ENCODE measurements at places on chromosomes 6 and 20.
A peak's percentile ranks its signal among the peaks of the same experiment; 100 is the strongest.

GRCh38 chr6:157659536-157660271 lies 163.3 kb upstream of the SNX9 start:
- no peak for DNase-seq

DNA sequence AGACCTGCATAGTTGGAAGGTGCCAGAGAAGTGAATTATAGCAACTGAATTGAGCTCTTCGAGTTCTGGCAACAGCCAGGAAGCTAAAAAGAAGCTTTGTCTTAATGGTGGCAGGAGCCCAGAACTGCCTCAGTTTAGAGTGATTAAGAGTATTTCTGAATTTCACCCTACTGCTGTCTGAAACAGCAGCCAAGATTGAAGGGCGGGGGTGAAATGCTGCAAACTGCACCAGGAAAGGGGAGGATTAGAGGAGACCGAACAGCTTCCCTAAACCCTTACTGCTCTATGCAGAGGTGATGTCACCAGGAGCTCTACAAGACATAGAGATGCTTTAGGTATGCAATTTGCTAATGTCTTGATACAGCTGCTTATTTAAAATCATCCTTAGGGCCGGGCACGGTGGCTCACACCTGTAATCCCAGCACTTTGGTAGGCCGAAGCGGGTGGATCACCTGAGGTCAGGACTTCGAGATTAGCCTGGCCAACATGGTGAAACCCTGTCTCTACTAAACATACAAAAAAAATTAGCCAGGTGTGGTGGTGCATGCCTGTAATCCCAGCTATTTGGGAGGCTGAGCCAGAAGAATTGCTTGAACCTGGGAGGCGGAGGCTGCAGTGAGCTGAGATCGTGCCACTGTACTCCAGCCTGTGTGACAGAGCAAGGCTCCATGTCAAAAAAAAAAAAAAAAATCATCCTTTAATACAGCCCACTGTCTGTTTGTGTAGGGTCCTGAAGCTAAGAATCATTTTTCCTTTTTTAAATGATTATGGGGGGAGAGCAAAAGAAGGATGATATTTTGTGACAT lies 91.7 kb upstream of the IYD start:
- no peak for DNase-seq

DNA sequence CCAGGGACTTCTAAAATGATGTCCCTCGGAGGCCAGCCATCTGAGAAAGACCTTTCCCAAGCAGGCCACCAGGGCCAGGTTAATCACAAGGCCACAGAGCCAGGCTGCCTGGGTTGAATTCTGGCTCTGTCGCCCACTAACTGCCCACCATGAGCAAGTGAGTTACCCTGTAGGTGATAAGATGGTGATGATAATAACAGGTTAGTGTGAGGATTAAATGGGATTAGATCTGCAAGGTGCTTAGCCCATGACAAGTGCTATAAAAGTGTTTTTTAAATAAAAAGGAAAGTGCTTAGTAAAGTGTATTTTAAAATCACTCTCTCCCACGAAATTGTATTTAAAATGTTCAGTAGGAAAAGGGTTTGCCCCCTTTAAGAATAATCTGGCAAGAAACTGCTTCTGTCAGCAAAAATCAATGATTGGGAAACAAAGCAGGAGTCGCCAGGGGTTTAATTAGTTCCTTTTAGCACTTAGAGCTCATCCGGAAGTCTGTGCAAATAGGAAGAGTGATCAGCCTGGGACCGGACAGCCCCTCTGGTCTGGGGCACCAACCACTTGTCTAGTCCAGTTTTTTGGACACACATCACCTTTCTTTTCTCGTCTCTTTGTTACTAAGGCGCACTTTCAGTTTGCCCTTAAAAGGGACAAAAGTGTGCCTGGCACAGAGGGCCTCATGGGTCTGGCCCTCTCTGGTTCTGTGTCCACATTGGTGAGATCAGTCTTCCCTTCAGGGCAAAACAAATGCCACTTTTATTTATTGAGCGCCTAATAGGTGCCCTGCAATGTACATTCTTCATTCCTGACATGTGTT lies 150.4 kb downstream of the GRM4 start:
- DNase-seq: no peak

DNA sequence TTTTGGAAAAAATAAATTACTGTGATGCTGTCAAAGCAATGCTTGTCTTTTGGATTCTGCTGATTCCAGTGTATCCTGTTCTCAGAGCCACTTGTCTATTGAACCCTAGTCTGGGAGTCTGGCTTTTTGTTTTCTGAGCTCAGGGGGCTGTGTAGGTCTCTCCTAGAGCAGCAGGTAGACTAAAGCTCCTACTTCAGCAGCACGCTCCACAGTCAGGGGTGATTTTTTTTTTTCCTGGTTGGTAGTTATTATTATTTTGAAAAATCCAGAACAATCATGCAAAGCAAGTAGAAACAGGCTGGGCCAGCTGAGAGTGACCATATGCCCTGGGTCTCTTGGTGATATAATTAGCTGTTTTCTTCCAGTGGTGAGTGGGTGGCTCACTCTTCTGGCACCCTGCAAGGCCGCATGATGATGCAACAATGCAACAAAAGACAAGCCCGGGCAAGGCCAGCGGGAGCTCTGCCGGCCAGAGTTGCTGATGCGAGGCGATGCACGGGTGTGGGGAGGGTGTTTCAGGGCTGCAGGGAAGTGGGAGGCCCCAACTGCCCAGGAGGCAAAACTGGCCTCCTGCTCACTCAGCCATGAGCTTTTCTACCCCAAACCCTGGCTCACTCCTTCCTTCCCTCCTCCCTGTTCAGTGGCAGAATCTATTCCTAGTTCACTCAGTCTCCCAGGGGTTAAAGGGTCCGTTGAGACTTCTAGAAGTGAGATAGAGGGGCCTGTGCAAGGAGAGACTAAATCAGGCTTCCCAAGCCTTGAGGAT lies 11.5 kb upstream of the CDKN1A start:
- DNase-seq: no peak

DNA sequence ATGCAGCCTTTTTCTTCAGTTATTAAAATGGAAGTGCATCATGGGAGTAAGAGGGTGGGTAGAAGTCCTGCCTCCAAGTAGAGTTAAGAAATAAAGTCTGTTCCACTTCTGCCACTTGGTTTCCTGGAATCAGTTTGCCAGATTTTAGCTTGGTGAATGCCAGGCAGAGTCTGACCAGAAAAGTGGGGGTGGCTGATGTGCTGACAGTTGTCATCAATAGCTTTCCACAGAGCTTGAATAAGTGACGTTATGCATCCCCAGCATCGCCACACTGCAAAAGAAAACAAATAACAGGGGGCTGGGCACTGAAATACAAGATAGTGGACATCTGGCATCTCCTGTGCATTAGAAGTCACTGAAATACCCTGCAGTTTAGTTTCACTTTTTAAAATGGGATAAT lies 30.8 kb upstream of the CEP162 start:
- DNase-seq: no peak

DNA sequence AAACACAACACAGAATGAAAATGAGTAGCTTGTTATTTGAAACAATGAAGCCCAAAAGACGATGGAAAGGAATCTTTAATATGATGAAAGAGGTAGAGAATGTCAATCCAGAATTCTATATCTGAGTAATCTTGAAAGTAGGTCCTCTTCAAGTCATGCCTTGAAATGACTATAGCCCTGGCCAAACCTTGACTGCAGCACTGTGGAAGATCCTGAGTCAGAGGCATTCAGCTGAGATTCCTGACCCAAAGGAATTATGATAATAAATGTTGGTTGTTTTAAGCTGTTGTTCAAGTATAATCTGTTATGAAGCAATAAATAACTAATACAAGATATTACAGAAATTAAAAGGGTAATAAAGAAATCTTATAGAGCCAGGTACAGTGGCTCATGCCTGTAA lies 64.8 kb downstream of the IBTK start:
- DNase-seq: no peak

- no peak for DNase-seq
These were observed 17.8 kb downstream of the HLA-B start for GRCh38 chr6:31339210-31339609.

GRCh38 chr6:148323344-148323743 lies 19.3 kb upstream of the SASH1 start:
- DNase-seq: no peak

- peak; percentile 4 for DNase-seq
These were observed 44.4 kb downstream of the DTD1 start for GRCh38 chr20:18632196-18632789.

DNA sequence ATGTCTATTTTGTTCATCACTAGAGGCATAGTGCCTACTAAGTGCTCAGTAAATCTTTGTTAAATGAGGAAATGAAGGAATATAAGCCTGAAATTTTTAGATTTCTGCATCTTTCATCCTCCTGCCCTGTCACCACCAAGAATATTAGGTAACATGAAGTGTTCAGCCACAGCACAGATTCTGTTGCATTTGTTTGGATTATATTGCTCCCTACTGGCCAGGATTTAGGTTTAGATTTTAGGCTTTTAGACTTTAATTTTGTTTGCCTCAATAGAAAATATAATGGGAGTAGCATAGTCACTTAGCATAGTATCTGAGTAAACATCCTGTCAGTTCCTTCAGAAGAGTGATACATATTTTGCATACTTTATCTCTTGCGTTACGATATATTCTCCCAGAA lies 14.2 kb downstream of the FARS2 start:
- no peak for DNase-seq

GRCh38 chr6:25747477-25747876 lies 7.1 kb upstream of the SLC17A4 start:
- DNase-seq: no peak

- DNase-seq: no peak
These were observed 3.9 kb downstream of the MAP7 start for GRCh38 chr6:136546331-136546730.

DNA sequence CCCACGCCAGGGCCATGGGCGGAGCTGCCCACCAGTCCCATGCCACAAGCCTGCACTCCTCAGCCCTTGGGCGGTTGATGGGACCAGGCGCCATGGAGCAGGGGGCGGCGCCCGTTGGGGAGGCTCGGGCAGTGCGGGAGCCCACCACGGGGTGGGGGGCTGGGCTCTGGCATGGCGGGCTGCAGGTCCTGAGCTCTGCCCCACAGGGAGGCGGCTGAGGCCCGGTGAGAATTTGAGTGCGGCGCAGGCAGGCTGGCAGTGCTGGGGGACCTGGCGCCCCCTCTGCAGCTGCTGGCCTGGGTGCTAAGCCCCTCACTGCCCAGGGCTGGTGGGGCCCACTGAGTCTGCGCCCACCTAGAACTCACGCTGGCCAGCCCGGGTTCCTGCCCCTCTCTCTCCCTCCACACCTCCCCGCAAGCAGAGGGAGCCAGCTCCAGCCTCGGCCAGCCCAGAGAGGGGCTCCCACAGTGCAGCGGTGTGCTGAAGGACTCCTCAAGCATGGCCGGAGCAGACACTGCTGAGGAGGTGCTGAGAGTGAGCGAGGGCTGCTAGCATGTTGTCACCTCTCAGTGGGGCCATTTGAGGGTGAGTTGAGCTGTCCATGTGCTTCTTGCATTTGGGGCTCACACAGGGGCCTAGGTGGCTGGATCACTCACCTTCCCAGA lies 4.0 kb downstream of the MRAP2 start:
- DNase-seq: no peak

DNA sequence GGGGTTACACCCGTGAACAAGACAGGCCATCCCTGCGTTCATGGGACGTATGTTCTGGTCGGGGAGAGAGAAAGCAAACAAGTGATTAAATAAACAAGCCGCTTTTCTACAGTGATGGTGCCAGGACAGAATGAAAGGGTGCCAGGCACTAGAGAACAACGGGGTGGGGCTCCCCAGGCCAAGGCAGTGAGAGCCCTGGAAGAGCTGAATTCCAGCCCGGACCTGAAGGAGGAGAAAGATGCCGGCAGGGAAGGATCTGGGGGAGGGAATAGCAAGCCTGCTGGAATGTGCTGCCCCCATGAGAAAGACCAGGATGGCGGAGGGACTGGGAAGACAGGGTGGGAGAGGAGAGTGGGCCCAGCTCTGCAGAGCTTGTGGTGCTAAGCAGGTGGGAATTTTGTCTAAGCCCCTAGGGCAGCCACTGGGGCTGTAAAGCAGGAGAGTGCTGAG lies 7.5 kb downstream of the SNAI1 start:
- DNase-seq: no peak

- DNase-seq: no peak
These were observed 7.1 kb upstream of the NKX2-2 start for GRCh38 chr20:21520702-21521595.

- DNase-seq: no peak
These were observed 300.1 kb downstream of the GMDS start for GRCh38 chr6:1945235-1945832.

DNA sequence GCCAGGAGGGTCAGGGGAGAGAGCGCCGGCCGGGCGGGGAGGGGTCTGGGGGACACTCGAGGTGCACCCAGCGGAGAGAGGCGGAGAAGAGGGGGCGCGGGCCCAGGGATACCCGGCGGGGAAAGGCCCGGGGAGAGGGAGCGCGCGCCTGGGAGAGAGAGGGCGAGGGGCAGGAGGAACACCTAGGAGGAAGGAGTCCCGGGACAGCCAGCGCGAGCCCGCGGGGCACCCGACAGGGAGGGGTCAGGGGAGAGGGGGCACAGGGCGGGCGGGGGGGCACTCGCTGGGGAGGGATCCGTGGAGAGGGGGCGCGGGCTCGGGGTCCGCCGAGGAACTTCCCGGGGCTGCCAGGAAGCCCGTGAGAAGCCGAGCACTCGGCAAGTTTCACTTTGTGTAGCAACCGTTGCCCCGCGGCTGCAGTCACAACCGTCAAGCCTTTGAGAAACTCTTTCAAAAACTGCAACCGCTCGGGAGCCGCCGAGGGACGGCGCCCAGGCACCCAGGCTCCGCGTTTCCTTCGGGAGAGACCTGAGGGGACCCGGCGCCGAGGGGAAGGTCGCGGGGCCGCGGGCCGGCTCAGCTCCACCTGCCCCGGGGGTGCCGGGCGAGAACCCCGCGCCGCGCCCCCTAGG lies 471 bp downstream of the EZR start:
- peak; percentile 56 for DNase-seq

DNA sequence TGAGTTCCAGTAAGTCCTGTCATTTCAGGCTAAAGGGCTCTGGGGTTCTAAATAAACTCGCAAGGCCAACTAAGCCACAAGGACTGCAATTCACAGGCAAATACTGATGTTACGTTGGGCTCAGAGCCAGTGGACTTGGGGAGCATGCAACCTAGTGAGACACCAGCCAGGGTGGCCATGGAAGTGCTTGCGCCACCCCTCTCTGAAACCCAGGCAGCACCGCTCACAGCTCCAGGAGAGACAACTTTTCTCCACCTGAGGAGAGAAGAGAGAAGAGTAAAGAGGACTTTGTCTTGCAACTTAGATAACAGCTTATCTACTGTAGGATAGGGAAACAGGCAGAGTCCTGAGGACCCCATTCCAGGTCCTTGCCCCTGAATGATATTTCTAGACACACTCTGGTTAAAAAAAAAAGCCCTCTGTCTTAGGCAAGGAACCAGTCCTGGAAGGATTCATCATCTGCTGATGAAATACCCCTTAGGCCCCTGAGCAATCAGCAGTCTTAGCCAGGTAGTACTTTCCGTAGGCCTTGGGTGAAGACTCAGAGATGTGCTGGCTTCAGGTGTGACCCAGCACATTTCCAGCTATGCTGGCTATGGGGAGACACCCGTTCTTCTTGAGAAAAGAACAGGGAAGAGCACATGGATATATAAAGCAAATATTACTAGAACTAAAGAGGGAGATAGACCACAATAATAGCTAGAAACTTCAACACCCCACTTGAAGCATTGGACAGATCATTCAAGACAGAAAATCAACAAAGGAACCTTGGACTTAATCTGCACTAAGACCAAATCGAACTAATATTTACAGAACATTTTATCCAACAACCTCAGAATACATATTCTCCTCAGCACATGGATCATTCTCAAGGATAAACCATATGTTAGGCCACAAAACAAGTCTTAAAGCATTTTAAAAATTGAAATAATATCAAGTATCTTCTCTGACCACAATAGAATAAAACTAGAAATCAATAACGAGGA lies 31.5 kb upstream of the TBC1D32 start:
- no peak for DNase-seq

Data from activated CD4-positive, CD25-positive, alpha-beta regulatory T cell (primary cell).